ENCODE measurements at places on chromosomes 2 and 18.

- DNase-seq: no peak
Measured at GRCh38 chr2:231680285-231680991, 27.9 kb upstream of the PTMA start.

- DNase-seq: no peak
Measured at GRCh38 chr2:175855236-175855635, 146.8 kb downstream of the LNPK start.

DNA sequence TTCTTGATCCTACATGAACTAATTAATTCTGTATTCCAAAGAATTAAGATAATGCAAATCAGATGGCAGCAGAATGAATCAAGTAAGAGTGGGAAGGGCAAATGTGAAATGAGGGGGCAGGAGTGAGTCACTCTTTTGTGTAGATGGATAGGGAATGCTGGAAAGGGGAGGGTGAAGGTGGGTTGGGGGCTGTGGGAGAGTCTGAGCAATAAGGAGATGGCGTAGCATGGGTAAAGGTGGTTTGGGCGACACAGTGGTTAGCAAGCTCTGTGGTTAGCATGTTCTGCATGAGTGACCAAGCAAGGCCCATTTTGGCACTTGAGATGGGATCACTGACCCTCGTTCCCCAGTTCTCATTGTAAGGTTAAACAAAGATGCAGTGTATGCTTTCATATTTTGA is 20.4 kb downstream of the GPD2 start:
- DNase-seq: no peak

- no peak for DNase-seq
Measured at GRCh38 chr2:129004485-129004884, 685.8 kb upstream of the HS6ST1 start.

DNA sequence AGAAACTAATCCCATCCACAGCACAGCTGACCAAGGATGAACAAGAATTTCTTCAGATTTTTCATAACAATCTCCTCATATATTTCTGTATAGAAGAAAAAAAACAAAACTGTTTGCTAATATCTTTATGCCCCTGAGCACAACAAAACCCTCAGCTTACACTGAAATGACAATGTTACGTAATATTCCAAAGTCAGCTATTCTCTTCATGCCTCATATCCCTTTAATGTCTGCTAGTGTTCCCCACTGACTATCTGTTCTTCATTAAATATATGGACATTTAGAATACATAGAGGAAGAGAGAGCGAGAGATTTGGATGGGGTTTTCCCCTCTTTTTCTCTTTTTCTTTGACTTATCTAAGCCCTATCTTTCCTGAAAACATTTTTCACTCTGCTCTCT is 87.9 kb upstream of the GULP1 start:
- no peak for DNase-seq
